Heart left ventricle (tissue), 16 donors: ENCODE measurements at places on chromosomes 4 and X.

DNA sequence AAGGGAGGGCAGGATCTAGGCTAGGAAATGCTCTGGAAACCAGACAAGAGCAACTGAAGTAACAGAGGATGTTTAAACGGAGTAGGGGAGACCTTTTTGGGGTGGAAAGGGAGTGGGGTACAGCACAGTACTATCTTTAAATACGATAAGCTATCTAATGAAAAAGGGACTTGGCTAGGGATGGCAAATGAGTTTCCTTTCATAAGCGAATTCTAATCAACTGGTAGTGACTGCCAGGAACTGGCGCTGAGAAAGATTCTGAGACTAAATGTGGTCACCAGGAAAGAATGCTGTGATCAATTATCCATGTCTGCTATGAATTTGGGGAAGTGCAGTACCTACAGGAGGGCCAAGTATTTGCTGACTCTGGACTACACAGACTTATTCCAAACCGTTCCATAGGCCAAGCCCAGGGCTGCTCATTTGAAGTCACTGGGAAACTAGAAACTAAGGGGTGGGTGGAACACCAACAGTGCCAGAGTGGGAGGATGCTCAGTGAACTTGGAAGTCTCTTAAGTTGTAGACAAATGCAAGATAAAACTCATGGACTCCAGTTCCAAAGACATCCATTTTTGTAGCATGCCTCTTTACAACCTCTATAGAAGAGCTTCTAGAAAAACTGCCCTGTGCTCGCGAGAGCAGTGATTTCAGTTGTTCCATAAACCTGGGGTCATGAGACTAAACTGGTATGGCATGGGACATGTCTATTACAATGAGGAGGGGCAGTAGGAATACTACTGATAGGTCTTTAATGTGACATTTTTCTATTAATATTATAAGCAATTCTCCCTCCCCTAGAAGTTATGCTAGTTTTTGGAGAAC lies 2.0 kb downstream of the TRAPPC2 start:
- no peak for DNase-seq

GRCh38 chr4:7222521-7222920 lies 30.2 kb downstream of the SORCS2 start:
- DNase-seq, result no peak

- DNase-seq, result no peak
Measured at GRCh38 chr4:152357206-152357605, 178.7 kb downstream of the FBXW7 start.

DNA sequence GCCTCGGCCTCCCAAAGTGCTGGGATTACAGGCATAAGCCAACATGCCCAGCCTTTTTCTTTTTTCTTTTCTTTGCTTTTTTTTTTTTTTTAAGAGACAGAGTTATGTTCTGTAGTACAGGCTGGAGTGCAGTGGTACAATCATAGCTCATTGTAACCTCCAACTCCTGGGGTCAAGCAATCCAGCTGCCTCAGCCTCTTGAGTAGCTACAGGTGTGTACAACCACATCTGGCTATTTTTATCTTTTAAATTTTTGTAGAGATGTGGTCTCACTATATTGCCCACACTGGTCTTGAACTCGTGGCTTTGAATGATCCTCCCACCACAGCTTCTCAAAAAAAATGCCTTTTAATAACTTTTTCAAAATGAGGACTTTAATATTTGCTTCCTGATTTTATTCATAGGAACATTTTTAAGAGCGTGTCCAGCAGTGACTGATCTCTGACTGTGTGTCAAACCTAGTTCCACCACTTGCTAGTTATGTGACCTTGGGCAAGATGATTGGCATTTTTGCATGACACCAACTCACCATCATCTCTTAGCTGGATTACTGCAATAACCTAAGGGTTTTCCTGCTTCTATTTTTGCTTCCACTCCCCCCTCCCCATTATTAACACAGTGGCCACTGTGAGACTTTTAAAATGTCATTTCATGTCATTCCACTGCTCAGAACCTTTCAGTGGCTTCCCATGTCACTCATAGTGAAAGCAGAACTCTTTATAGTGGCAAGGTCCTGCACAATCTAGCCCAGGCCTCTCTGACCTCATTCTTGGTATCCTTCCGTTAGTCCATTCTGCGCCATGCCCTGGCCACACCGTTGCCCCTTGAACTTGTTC lies 4.5 kb upstream of the TNIP3 start:
- DNase-seq, result no peak

DNA sequence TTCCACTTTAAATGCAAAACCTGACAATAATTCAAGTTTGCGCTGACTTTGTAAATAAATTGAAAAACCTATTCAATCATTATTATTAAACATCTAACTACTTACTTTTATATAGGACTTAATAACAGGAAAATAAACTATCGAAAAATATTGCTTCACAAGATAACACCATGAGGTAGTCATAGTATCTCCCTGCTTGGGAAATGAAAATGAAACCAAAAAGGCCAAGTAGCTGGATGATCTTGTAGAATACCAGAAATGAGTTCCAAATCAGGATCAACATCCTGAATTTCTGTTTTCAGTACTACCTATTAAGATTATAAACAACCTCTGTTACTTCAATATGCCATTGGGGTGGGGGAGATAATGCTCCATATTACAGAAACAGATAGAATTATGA lies 58.9 kb downstream of the CHIC2 start:
- DNase-seq, result no peak

- no peak for DNase-seq
Measured at GRCh38 chrX:17605676-17606075, 131.6 kb upstream of the SCML1 start.

- DNase-seq, result no peak
Measured at GRCh38 chr4:141625023-141625422, 11.4 kb upstream of the IL15 start.

GRCh38 chr4:16259889-16260246 lies 33.6 kb upstream of the TAPT1 start:
- DNase-seq, result no peak

GRCh38 chr4:105440890-105441289 lies 33.0 kb downstream of the PPA2 start:
- no peak for DNase-seq

- DNase-seq, result no peak
Measured at GRCh38 chrX:46575586-46575985, 2.0 kb downstream of the CHST7 start.

GRCh38 chrX:107712231-107713202 lies 63.1 kb downstream of the TSC22D3 start:
- no peak for DNase-seq

DNA sequence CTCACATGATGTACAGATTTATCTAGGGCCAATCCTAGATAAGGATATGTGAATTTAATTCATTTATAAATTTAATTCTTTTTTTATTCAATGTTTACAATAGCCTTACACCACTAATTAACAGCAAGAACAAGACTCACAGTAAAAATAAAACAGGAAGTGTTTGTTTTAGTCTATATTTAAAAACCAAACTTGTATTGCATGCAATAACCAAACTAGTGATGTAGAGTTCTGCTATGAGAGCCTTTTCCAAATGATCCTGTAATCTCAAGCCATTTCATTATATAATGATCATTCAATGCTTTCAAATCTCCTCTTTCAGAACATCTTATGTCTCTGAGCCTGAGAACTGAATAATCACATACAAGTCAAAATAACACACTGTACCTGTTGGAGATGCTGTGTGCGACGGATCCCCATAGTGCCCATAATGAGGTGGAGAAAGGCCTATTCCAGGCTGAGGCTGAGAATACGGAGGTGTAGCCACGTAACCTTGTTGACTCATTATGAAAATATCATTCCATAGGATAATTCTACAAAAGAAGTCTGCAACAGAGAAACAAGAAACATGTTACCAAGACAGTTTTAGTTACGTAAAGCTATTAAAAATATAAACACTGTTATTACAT lies 2.6 kb downstream of the SEC24D start:
- no peak for DNase-seq

DNA sequence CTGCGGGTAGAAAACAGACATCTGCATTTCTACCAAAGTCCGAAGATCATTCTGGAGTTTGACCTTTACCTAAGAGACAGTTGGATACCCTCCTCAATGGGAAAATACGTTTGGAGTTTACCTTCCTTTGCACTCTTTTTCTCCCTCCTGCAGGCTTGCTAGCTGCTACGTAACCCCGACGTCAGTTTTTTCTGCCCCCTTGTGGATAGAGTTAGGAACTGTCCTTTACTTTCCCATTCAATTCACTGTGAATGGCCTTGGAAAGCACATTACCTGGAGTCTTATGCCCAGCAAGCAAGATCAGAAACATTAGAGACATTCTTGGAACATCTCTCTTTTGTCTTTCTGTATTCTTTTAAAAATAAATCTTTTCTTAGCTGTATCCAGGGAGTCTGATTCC lies 250.7 kb downstream of the NAP1L3 start:
- DNase-seq, result no peak

- no peak for DNase-seq
Measured at GRCh38 chr4:118742050-118742449, 56.9 kb downstream of the METTL14 start.

DNA sequence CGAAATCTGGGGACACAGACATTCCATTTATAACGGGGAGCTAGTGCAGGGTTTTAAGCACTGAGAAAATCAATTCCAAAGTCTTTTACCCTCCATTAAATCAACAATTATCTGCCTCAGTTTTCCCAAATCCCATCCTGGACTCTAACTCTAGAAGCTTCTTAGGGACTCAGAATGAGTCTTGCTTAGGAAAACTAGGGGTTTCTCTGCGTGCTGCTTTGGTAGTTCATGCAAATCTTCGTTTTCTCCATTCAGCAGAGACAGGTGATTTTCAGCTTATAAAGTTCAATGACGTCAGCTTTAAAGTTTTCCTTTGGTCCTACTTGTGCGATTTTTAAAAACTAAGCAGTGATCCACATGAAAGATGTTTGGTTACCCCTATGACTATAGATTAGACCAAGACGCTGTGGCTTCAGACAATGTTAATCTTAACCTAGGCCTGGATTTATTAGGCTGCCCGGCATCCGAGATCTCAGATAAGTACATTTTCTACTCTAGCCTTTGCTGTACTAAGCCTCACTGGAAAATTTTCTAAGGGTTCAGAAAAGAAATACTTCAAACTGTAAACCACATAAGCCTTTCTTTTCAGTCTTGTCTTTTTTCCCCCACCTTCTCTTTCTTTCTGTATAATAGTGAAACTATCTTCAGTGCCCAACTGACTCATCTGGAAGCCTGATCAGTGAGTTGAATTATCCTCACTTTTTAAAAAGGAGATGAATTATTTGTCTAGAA lies 121.4 kb upstream of the GATB start:
- no peak for DNase-seq

DNA sequence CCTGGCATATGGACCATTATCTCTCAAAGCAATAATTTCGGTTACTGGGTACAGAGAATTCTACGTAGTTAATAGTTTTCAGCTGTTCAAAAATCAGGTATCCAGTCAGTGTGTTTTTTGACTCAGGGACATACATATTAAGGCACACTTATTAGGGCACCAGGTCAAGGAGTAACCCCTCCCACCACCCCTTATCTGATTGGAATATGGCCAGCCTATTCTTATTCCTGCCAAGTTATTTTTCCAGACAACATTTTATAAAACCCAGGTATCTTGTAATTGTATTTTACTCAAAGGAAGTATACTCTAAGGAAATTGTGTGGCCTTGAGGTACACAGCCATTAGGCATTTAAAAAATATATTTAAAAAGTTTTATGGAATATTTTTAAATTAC lies 4.3 kb downstream of the ZFX start:
- no peak for DNase-seq

- DNase-seq, result no peak
Measured at GRCh38 chr4:142408003-142408441, 438.1 kb downstream of the INPP4B start.

DNA sequence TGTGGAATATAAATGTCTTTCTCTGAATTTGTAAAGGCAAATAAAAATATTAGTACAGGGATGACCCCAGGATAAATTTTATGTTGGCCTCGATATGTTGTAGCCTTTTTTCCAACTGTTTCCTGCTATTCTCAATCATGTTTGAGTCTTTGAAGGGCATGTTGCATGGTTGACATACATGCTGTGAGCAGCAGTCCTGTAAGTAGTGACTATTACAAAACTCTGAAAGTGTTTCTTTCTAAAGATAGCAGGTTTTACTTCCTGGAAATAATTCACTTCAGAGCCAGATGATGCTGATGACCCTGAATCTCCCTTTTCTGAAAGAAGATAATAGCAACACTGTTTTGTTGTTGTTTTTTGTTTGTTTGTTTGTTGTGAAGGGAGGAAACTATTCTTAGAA lies 393.0 kb upstream of the GNPDA2 start:
- no peak for DNase-seq

DNA sequence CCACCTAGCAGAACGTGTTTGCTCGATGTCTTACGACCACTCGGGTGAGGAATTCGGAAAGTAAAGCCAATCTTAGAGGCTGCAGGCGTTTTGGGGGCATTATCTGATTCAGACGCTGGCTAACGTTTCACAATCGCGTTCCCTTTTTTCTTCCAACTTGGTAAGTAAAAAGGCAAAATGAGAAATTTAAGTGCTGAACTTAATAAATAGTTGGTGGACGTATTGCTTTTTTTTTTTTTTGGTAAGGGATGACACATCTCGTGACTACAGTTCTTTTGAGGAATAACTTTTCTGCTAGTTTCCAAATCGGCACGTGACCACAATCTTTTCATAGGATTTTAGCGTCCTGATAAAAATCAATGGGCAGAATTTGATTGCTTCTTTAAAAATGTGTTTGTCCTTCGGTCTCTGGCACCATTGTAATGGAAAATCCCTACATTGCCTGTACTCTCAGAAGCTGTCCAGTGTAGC lies 848 bp downstream of the RAB9A start:
- DNase-seq, result no peak
